Hematopoietic multipotent progenitor cell treated with erythropoietin and hydrocortisone succinate and interleukin-3 and kit ligand, for 6 days (in vitro differentiated cells): ENCODE measurements at places on chromosomes 13 and 19.

- DNase-seq, result no peak
Observed at GRCh38 chr13:34278780-34279179, 460.8 kb downstream of the RFC3 start.

- no peak for DNase-seq
Observed at GRCh38 chr19:6101991-6102390, 8.3 kb downstream of the RFX2 start.

DNA sequence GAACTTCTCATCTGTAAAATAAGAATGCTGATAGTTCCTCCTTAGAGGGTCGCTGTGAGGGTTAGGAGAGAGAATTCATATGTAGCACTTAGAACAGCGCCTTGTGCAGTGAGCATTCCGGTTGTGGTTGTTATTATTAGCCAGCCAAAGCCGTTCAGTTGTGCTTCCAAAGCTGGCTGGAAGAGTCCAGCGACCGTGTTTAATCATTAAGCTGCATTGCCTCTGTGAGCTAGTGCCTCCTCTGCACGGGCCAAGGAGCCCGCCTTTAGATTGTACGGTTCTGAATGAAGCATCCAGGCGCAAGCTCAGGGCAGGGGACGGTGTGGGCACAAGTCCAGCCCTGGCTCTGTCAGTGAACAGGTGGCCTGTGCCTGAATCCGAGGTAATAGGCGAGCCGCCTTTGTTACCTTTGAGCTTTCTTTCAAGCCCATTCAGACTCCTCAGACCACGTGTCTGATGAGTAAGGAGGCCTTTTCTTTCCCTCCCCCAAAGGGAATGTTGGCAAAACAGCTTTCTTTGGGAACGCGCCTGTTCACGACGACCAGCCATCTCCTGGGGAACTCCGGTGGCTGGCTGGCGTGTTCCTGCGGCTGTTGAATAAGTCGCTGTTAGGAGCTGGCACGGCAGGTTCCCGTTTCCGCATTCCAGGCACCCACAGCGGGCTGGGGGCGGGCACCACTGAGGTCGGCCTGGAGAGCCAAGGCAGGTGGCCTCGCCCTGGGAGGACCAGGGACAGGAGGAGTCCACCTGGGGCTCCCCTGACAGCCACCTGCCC lies 25.1 kb downstream of the SIPA1L3 start:
- DNase-seq, result peak; percentile 66

- DNase-seq, result no peak
Observed at GRCh38 chr13:23750383-23751121, 138.6 kb downstream of the MIPEP start.

DNA sequence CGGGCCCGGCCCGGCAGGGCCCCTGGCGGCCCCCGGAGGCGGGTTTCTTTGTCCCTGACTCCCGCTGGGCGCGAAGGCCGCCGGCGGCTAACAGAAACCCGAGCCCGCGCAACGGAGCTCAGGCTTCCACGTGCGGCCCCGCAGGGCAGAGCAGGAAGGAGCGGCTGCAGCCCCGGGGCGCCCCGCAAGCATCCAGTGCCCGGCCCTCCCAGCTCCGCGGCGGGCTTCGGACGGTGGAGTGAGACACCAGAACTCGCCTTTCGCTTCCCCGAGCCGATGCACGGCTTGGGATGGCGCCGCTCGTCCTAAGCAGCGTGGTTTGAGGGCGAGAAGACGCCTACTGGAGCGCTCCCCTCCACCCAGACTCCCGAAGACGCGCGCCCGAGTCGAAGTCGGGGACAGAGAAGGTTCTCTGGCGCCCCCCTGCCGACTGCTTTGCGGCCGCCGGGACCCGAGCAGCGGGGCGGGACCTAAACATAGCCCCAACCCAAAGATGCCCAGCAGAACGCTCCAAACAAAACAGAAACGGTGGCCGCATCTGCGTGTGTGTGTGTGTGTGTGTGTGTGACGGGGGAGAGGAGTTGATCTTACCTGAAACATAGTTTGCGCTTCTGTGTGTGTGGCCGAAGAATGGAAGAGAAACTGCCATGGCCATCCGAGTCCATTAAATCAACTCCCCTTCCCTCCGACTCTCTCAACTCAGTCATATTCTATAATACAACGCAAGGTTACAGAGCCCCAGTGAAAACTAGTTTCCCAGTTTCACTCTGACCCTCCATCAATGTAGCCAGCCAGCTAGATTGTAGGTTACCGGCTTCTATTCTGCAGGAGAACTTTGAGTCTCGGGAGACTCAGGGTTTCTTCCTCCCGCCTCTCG lies 629 bp upstream of the FGF9 start:
- peak; percentile 68 for DNase-seq

DNA sequence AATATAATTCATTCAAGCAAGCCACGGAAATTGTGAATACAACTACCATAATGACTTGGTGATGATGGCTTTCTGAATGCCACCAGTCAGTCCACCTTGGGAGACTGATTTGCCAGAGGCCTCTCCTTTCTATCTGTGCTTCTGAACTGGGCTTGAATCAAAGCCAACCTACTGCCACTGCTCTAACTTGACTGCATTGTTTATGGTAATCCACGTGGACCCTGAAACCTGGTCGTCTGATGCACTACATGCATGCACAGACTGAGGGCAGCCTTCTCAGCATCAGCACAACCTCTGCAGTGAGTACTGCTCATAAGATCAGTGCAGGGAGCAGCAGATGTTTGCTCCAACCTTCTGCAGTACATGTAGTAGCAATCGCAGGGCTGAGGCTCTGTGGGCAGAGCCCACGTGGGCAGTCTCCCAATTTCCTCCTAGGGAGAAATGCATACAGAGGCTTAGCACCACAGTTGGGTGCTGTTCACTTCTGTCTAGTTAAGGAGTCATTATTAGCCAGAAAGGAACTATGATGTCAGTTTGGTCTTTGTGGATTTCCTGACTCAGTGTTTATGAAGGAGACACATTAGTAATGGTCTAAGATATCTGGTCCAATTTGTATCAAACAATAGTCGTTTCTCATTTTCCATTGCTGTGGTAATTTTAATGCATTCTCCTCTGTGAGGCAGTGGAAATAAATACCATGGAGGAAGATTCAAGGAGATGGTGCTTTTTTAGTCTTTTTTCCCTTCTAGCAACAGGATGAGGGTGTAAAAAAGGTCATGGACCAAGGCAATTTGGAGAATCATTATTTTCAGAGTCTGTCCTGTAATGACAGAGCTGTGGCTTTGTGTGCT lies 82.5 kb downstream of the AKAP11 start:
- peak; percentile 9 for DNase-seq

GRCh38 chr19:8262431-8262830 lies 45.7 kb downstream of the CD320 start:
- DNase-seq, result no peak

DNA sequence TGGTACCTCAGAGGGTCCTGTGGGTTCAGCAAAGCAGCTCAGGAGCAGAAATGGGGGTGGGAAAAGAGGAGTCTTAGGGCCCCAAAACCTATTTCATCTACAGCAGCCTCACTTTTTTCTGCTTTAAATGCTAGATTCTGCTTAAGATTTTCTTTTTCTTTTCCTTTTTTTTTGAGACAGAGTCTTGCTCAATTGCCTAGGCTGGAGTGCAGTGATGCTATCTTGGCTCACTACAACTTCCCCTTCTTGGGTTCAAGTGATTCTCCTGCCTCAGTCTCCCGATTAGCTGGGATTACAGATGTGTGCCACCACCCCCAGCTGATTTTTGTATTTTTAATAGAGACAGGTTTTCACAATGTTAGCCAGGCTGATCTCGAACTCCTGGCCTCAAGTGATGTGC lies 30.7 kb upstream of the WDFY2 start:
- DNase-seq, result peak; percentile 24

- no peak for DNase-seq
Observed at GRCh38 chr13:27572234-27572901, 48.0 kb downstream of the LNX2 start.

- DNase-seq, result no peak
Observed at GRCh38 chr13:113916330-113916815, 52.5 kb upstream of the GAS6 start.

DNA sequence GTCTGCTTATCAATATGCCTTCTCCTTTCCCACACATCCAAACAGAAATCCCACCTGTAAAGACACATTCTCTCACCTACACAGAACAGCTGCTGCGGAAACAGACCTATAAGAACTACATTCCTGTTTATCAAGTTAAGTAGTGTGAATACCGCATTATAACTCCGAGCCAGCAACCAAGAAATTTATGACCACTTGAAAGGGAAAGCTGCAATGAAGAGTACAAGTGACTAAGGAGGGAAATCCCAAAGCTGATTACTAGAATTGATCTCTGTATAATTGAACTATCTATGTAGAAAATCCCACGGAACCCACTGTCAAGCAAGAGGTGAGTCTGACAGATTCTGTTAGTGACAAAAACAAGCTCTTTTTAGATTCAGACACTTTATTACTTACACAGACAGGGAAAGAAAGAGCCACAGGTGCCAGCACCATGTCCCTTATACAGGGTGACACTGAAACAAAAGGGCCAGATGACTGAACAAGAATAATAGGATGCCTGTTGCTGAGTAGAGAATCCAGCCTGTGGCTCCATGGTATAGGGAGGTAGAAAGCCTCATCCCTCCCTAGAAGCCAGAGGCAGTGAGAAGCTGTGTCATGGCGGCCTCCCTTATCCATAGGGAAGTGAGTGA lies 1.6 kb upstream of the IGFL4 start:
- no peak for DNase-seq

GRCh38 chr19:44202974-44203373 lies 9.4 kb upstream of the ZNF227 start:
- DNase-seq, result no peak

DNA sequence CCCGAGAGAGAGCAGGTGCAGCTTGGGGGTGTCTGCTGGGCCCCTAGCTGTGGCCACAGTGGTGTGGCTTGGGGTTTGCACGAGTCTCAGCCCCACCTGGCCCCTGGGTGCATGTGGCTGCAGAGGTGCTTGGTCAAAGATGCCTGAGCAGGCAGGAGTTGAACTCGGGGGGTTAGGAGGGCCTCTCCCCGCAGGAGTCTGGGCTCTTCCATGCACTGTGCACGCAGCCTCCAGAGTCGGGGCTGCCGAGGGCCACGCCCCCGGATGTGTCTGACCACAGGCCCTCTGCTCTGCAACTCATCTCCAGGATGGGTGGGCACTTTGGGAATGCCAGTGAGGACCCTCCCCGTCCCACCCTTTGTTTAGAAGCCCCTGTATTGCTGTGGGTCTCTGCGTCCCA lies 91.5 kb upstream of the MCF2L start:
- no peak for DNase-seq

GRCh38 chr13:112679932-112680677 lies 9.7 kb upstream of the ATP11A start:
- DNase-seq, result no peak

- no peak for DNase-seq
Observed at GRCh38 chr19:44341794-44342193, 14.7 kb downstream of the ZNF112 start.

DNA sequence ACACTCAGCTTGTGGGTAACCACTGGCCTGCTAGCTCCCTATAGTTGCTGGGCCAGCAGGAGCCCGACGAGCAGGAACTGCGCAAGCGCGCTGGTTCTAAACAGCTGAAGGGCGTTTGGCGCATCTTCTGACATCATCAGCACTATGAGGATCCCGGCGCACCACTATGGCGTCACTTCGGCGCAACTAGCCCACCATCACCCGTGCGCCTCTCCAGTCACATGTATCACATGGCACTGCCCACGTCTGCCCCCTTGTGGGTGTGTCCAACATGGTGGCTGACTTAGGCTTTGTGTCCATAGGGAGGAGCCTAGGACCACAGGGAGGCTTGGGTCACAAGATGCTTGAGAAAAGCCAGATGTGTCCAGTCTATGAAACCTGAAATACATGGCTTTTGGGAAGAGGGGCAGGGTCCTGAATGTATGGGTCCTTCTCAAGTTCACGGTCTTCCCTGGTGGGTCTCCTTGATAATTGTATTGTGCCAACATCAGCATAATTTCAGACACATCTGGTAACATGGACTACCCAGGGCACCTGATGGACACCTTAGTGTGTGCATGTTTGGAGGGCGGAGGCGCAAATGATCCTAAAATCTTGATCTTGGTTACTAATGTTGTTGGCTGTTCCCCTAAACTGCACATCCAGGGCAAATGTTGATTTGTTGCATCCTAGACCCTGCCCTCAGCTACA lies 18.0 kb downstream of the KLK4 start:
- peak; percentile 22 for DNase-seq

- DNase-seq, result peak; percentile 82
Observed at GRCh38 chr19:34145741-34146202, 26.5 kb upstream of the LSM14A start.

- no peak for DNase-seq
Observed at GRCh38 chr19:51593138-51593890, 22.2 kb downstream of the ZNF175 start.

DNA sequence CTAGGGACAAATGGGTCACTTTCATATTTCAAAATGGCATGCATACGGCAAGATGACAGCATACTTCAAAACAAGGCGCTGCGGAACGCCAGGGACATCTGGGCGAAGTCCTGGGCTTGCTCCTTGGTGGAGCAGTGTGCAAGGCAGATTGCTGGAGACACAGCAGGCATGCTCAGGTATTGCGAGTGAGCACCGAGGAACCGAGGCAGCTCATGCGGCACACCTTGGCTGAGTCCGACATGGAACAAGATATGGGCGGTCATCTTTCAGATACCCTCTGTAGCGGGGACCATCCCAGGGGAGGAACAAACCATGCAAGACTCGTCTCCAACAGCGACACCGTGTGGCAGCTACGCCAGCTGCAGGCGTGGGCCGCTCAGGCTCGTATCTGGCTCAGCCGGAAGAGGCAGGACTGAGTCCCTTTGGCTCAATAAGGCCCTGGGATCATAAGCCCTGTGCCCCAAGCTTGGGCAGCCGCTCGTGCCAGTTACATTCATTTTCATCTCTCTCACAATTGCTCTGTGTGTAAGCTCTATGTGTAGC lies 112.4 kb downstream of the NUFIP1 start:
- peak; percentile 12 for DNase-seq

GRCh38 chr13:110665491-110666254 lies 40.2 kb downstream of the CARS2 start:
- DNase-seq, result peak; percentile 63

DNA sequence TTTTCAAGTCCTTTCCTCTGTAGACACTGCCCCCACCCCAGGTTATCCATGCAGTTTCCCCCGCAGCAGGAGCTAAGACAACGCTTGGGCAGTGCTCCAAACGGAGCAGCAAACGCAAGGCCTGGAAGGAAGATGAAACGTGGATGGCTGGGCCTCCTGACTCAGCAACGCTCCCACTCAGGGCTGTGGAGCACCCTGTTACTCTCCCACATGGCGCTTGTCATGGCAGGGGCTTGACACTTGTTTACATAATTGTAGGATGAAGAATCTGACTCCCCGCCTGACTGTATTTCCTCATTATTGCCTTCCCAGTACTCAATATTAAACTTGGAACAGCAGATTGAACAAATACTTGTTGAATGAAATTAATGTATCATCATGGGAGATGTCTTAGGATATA lies 799 bp upstream of the C1QTNF9B start:
- no peak for DNase-seq
